Ascending aorta (tissue), 2 donors: ENCODE measurements at places on chromosomes 2 and 18.

- H3K4me3 ChIP-seq, result no peak overlapping the region
These were observed 84.8 kb upstream of the PIK3C3 start for GRCh38 chr18:41870191-41870590.

DNA sequence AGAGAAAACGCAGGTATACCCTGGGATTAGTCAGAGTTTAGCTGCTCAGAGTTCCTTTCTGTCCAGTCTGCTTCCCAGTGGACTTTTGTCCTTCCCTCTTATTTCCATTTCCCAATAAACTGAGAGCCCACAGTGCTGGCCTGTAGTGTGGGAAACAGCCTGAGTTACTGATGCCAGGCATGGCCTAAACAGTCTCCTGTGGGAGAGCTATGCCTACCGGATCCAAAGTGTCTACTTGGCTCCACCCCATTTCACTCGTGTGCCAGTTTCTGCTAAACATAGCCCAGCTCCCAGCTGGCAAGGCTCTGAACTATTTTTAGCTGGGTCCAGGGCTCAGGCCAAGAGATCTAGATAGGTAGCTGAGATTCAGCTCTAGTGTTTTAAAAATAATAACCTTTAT is 15.6 kb upstream of the PPP1CB start:
- no peaks in the 10 kb centered on the region for H3K27me3 ChIP-seq
- peak overlapping the region; percentile 52 for H3K4me3 ChIP-seq
- H3K36me3 ChIP-seq, result no peaks in the 10 kb centered on the region

- H3K36me3 ChIP-seq, result no peaks in the 10 kb centered on the region
- H3K27me3 ChIP-seq, result no peaks in the 10 kb centered on the region
- peak overlapping the region; percentile 64 for H3K27ac ChIP-seq
- no peak overlapping the region for H3K4me3 ChIP-seq
- no peak for DNase-seq
These were observed 24.6 kb upstream of the CREB1 start for GRCh38 chr2:207505171-207505570.

DNA sequence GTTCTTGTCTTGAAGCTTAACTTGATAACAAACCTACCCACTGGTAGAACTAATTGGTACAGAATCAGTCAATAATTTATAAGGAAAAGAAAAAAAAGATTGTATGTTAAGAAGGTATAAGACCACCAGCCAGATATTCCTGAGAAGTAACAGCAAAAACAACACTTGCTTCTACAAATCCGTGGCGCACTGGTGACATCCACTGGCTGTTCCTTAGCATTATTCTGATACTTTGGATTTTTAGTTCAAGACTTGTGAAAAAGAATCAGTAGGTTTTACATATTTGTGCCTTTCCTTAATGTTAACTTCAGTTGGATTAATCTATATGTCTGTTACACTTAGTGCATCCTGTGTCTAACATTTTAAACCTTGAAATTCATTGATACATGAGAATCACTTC is 141.8 kb downstream of the GRB14 start:
- H3K27me3 ChIP-seq, result no peaks in the 10 kb centered on the region
- DNase-seq, result no peak
- no peaks in the 10 kb centered on the region for H3K4me1 ChIP-seq
- H3K27ac ChIP-seq, result no peak overlapping the region

- H3K27me3 ChIP-seq, result no peaks in the 10 kb centered on the region
- H3K4me1 ChIP-seq, result no peaks in the 10 kb centered on the region
- H3K36me3 ChIP-seq, result peaks cover 3% of the 10 kb centered on the region
- DNase-seq, result no peak
- no peak overlapping the region for H3K4me3 ChIP-seq
These were observed 37.5 kb downstream of the SLC39A10 start for GRCh38 chr2:195694553-195694952.

- no peak for DNase-seq
- H3K4me3 ChIP-seq, result no peak overlapping the region
- no peaks in the 10 kb centered on the region for H3K4me1 ChIP-seq
- H3K36me3 ChIP-seq, result no peaks in the 10 kb centered on the region
These were observed 612.8 kb downstream of the RNF144A start for GRCh38 chr2:7530001-7530400.

DNA sequence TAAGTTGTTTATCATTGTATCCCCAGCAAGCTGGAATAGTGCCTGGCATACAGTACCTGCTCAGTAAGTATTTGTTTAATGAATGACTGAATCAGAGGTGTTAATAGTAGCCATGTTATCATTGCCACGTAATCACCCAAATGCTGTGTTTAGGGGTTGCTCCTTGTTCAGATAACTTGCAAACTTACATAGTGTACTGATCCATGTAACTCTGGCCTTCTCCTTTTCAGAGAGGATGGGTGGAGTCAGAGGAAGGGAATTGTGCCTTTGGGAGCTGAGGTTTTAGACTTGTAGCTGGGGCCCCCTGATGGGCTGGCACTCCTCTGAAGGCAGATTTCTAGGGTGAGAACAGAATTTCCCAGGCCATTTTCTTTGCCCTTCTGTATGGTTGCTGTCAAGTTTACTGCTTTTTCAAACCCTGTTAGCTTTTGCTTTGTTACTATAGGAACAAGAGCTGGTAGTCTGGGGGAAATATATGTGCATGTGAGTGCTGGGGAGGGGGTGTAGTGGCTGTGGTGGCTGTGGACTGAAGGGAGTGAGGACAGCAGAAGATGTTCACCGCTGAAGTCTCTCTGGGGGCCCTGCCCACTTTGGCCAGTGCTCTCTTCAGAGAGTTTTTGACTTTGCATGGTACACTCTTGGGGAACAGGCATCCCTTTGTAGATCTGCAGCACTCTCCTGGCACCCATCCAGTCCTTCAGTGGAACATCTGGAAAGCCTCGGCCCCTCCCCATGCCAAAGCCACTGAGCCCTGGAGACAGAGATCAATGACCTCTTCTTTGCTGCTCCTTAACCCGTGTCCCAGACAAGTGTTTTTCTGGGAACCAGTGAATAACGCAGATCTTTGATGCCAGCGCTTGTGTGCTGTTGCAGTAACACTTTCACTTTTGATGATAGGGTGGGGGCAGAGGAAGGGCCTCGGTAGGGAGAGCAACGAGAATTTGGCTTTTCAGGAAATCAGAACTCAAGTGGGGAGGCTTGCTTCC is 209.0 kb downstream of the PRKCE start:
- DNase-seq, result peak; percentile 66
- H3K36me3 ChIP-seq, result no peaks in the 10 kb centered on the region
- no peaks in the 10 kb centered on the region for H3K4me1 ChIP-seq
- H3K27ac ChIP-seq, result peak overlapping the region; percentile 13
- no peaks in the 10 kb centered on the region for H3K27me3 ChIP-seq

- H3K36me3 ChIP-seq, result no peaks in the 10 kb centered on the region
- DNase-seq, result no peak
- no peak overlapping the region for H3K27ac ChIP-seq
These were observed 588 bp downstream of the OTX1 start for GRCh38 chr2:63051042-63051794.

DNA sequence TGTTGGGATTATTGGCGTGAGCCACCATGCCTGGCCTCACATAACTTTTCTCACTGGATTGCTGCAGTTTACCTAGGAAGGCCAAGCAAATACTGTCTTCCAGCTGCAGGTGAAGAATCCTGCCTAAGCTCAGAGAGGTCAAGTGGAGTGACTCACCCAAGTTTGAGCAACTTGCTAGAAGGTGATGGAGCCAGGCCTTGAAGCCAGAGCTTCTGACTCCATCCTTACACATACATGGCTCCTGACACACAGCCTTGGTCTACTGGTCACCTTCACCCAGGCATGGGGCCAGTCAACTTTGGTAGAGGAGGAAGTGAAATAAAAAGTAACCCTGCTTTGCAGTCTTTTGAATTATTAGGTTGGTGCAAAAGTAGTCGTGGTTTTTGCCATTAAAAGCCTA is 93.5 kb downstream of the VWA3B start:
- no peaks in the 10 kb centered on the region for H3K36me3 ChIP-seq
- no peak overlapping the region for H3K27ac ChIP-seq
- DNase-seq, result no peak
- no peaks in the 10 kb centered on the region for H3K27me3 ChIP-seq
- no peaks in the 10 kb centered on the region for H3K4me1 ChIP-seq

DNA sequence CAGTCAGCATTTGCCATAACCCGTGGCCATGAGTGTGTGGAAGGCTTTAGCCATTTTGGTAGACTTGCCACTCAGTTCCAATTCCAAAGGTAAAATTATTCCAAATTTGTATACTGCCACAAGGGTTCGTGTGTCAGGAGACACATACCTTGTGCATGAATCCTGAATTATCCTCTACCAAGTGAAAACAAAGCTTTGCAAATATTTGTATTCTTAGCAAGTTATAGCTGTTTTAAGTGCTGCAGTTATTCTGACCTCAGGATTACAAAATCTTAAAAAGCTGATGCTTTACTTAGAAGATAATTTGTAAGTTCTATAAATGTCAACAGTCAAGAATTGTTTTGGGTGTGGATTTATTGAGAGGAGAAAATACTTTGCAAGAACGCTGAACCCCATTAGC is 100.6 kb downstream of the ANTXR1 start:
- peak overlapping the region; percentile 39 for H3K27ac ChIP-seq
- DNase-seq, result no peak
- no peaks in the 10 kb centered on the region for H3K36me3 ChIP-seq
- no peaks in the 10 kb centered on the region for H3K27me3 ChIP-seq
- H3K4me1 ChIP-seq, result peaks cover 63% of the 10 kb centered on the region
- no peak overlapping the region for H3K4me3 ChIP-seq

GRCh38 chr2:12432985-12433625 is 283.6 kb upstream of the TRIB2 start:
- no peaks in the 10 kb centered on the region for H3K36me3 ChIP-seq
- H3K4me1 ChIP-seq, result no peaks in the 10 kb centered on the region
- no peak overlapping the region for H3K27ac ChIP-seq
- H3K4me3 ChIP-seq, result no peak overlapping the region
- DNase-seq, result no peak
- no peaks in the 10 kb centered on the region for H3K27me3 ChIP-seq

DNA sequence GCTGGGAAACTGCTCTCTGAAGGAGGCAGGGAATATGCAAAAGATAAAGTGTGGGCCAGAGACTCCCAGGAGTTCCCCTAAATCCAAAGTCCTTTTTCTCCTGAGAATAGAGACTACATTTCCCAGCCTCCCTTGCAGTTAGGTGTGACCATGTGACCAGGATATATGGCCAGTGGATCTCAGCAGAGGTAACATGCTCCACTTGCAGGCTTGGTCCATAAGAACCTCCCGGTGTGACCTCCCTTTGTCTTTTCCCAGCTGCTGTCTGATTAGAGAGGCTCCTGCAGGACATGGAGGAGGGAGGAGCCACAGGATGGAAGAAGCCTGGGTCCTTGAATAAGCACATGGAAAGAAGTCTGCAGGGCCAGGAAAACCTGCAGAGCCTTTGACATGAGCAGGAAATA is 76.2 kb downstream of the TGFA start:
- H3K27ac ChIP-seq, result no peak overlapping the region
- no peaks in the 10 kb centered on the region for H3K36me3 ChIP-seq
- H3K4me3 ChIP-seq, result no peak overlapping the region
- no peak for DNase-seq
- H3K4me1 ChIP-seq, result no peaks in the 10 kb centered on the region

- peak overlapping the region; percentile 65 for H3K27ac ChIP-seq
- no peaks in the 10 kb centered on the region for H3K27me3 ChIP-seq
- no peak overlapping the region for H3K4me3 ChIP-seq
These were observed 1.6 kb upstream of the PLA2R1 start for GRCh38 chr2:160063879-160064612.

- H3K27me3 ChIP-seq, result no peaks in the 10 kb centered on the region
- H3K4me1 ChIP-seq, result peaks cover 6% of the 10 kb centered on the region
- no peak for DNase-seq
- no peaks in the 10 kb centered on the region for H3K36me3 ChIP-seq
These were observed 207.2 kb downstream of the RND3 start for GRCh38 chr2:150280231-150280630.

DNA sequence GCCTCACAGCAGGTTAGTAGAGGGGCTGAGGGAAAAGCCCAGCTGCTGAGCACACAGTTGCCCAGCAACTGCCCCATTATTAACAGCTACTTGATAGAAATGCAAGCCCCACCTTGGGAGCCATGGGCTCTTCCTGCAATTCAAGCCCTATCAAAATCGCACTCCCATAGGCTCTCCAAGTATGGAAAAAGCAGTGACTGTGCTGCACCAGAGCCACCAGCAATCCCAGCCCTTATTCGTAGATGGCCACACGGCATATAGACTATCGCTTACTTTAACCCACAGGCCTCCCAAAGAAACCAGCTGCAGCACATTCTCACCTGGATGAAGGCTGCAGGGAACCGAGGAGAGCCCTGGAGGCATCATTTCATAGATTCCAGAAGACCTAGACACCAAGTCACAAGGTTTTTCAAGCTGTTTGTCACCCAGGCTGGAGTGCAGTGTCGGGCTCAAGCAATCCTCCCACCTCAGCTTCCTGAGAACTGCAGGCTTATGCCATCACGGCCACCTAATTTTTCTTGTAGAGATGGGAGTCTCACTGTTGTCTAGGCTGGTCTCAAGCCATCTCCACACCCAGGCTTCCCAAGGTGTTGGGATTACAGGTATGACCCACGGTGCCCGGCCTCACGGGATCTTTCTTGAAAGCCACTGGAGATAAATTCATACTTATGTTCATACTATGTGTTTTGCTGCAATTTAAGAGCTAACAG is 11.3 kb downstream of the NCL start:
- no peaks in the 10 kb centered on the region for H3K4me1 ChIP-seq
- H3K4me3 ChIP-seq, result no peak overlapping the region
- DNase-seq, result no peak
- H3K27me3 ChIP-seq, result no peaks in the 10 kb centered on the region
- peak overlapping the region; percentile 15 for H3K27ac ChIP-seq
- H3K36me3 ChIP-seq, result peaks cover 40% of the 10 kb centered on the region

GRCh38 chr2:98569197-98569793 is 39.0 kb downstream of the COA5 start:
- no peak overlapping the region for H3K4me3 ChIP-seq
- DNase-seq, result no peak
- no peak overlapping the region for H3K27ac ChIP-seq

DNA sequence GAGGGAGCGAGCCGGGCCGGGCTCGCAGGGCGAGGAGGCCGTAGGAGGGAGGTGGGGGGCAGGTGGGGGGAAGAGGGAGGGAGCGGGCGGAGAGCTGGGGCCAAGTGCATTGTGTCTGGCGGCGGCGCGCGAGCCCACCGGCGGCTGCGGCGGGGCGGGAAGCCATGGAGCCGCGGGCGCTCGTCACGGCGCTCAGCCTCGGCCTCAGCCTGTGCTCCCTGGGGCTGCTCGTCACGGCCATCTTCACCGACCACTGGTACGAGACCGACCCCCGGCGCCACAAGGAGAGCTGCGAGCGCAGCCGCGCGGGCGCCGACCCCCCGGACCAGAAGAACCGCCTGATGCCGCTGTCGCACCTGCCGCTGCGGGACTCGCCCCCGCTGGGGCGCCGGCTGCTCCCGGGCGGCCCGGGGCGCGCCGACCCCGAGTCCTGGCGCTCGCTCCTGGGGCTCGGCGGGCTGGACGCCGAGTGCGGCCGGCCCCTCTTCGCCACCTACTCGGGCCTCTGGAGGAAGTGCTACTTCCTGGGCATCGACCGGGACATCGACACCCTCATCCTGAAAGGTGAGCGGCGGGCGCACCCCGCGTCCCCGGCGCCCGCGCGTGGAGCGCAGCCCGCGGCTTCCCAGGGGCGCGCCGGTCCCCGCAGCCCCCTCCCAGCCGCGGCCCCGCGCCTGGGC is at the start of gene TMEM178A:
TSS of gene TMEM178A (plus strand) at position 107 of the 680 bp plus-strand sequence. CDS start at position 165, 58 bp downstream.
- H3K4me1 ChIP-seq, result peaks cover 10% of the 10 kb centered on the region
- H3K36me3 ChIP-seq, result no peaks in the 10 kb centered on the region
- no peak for DNase-seq
- H3K27ac ChIP-seq, result no peak within 1 kb of the TSS
- peak within 1 kb of the TSS; percentile 92 for H3K4me3 ChIP-seq

- H3K36me3 ChIP-seq, result no peaks in the 10 kb centered on the region
- no peak overlapping the region for H3K4me3 ChIP-seq
- no peaks in the 10 kb centered on the region for H3K27me3 ChIP-seq
- H3K4me1 ChIP-seq, result no peaks in the 10 kb centered on the region
These were observed 167.1 kb upstream of the STK17B start for GRCh38 chr2:196338440-196338839.
